ENCODE measurements at places on chromosomes 4 and X.

GRCh38 chr4:75940692-75941253 lies at the start of gene NAAA:
NAAA (minus strand) TSS chr4:75941013; CDS start chr4:75940949, 64 bp downstream.
- peak; percentile 14 for DNase-seq

- no peak for DNase-seq
Observed at GRCh38 chr4:35867057-35867456, 377.3 kb downstream of the ARAP2 start.

DNA sequence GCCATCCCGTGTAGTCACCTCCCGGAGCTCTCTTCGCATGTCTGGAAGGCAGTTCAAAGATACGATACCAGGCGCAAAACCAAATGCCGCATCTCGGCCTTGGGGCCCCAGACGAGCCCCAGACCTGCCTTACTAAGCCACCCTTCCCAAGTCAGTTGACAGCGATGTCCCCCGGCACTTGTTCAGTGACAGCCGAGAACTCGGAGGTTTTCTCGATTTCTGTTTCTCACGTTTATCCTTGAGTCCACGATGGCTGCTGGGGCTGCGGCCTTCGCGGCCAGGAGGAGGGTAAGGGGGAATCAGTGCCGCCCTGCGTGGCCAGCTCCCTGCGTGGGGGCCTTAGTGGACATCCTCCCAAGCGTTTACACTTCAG lies 7.3 kb downstream of the MAEA start:
- DNase-seq = no peak

DNA sequence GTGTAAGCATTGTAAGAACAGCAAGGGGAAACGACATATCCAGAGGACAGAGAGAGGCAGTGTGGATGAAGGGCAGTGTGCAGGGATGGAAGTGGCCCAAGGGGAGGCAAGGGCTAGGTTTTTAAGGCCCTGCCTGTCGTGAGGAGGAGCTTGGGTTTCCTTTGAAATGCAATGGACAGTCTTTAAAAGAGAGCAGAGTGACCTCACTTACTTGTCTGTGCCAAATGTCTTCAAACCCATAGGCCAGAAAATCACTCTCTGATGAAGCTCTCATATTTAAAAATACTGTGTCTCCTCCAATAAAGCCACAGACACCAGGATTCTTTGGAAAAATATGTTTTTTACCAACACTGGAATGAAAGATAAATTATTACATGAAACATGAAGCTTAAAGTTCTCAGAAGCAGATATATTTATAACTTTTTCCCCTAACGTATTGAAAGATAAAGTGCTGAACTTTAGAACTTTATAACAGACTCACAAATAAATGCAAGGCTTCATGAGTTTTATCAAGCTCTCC lies 19.2 kb upstream of the ATXN3L start:
- no peak for DNase-seq

- peak; percentile 27 for DNase-seq
Observed at GRCh38 chr4:170395773-170396172, 306.0 kb upstream of the AADAT start.

DNA sequence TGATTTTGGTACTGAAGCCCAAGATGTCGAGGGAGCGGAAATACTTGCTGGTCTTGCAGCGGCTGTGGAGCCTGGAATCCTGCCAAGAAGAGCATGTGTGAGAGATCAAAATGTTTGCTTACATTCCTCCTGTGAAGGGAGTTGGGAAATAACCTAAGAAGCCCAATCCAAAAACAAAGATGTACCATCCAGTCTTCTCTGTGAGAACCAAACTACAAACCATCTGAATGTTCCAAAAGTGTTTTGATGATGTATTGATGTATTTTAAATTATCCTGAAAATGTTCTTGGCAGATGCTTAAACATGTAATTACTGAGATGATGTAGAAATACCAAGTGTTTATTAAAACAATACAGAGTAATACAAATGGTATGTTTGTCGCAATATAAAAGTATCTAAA lies 10.1 kb upstream of the ADH1A start:
- DNase-seq = no peak

- no peak for DNase-seq
Observed at GRCh38 chr4:101355767-101356702, 8.7 kb upstream of the PPP3CA start.

GRCh38 chrX:94178145-94178788 lies 504.3 kb downstream of the FAM133A start:
- DNase-seq = no peak

Data from CMK (cell line).